ENCODE measurements at places on chromosomes 1 and 21.

GRCh38 chr1:177934927-177935326, 34.9 kb downstream of the SEC16B start:
- no peak for DNase-seq

GRCh38 chr1:5577255-5578040, 414.8 kb downstream of the NPHP4 start:
- DNase-seq, result no peak

DNA sequence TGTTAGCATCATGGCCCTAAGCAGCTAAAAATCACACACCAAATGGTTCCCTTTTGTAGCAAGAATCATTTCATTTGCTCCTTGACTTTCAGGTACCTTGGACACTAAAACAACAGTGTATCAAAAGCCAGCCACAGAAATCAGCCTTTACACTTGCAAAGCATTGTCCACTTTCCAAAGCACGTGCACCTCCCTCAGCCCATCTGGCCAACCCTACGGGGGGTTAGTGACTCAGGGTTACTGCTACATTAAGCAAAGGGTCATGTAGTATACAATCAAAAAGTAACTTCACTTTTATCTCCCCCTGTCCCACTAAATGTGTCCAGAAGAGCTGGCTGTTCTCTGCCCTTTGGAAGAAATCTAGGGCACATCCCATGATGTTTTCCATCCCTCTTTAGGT, 149.7 kb downstream of the HIVEP3 start:
- DNase-seq, result peak; percentile 11

GRCh38 chr1:208129487-208129886, 114.7 kb downstream of the PLXNA2 start:
- DNase-seq, result no peak

- no peak for DNase-seq
Observed at GRCh38 chr1:205002705-205003104, 40.3 kb upstream of the CNTN2 start.

GRCh38 chr1:904310-904950, 19.3 kb upstream of the SAMD11 start:
- DNase-seq, result peak; percentile 93

DNA sequence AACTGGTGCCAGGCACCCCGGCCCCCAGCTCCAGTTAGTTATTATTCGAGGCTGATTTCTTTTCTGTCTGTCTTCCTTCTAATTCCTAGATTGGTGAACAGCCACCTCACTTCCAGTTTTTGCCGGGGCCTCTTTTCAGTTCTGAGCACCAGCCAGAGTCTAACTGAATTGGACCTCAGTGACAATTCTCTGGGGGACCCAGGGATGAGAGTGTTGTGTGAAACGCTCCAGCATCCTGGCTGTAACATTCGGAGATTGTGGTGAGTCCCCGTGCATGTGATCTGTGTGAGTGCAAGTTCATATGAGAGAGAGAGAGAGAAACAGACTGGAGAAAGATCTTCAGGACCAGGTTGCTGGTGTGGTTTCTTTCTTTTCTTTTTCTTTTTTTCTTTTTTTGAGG, 13.5 kb downstream of the NLRP3 start:
- no peak for DNase-seq

GRCh38 chr1:36572906-36573305, 90.2 kb upstream of the CSF3R start:
- no peak for DNase-seq

- peak; percentile 66 for DNase-seq
Observed at GRCh38 chr1:44417351-44418021, 12.4 kb downstream of the RNF220 start.

- DNase-seq, result no peak
Observed at GRCh38 chr1:116408803-116409720, 36.0 kb downstream of the ATP1A1 start.

DNA sequence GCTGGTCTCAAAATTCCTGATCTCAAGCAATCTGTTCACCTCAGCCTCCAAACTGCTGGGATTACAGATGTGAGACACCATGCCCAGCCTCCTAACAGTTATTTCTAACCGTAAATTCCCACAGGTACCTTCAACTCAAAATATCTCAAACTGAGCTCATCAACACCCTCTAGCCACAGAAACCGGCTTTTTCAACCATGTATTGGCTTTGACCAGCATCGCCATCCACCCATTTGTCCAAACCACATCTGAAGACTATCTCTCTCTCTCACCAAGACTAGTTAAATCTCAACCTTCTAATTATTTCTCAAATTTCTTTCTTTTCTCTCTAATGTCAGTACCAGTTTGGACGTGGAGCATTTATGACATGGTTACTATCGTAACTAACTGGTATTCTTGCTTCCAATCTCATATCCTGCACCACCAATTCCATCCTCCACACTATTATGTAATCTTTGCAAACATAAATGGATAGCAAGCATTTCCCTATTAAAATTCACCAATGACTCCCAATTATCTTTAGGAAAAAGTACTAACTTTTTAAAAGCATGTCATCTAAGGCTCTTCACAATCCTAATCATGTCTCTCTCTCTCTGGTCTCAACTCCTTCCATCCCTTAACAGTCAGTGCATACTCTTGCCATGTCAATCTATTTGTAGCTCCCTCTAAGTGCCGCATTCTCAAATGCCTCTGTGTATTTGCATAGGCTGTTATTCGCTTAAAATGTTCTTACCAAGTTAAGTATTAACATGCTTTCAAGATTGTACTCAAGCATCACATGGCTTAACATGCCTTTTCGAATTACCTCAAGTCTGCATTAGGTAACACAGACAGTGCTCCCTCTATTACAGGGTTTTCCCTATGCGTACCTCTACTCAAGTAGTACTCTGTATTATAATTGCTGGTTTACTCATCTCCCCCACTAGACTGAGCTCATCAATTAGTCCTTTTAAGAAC, 18.1 kb downstream of the RSBN1 start:
- DNase-seq, result no peak

- peak; percentile 19 for DNase-seq
Observed at GRCh38 chr1:193537266-193538002, 351.0 kb upstream of the B3GALT2 start.

- no peak for DNase-seq
Observed at GRCh38 chr1:111483166-111483565, 9.4 kb downstream of the C1orf162 start.

Data from femur (tissue), 1 donor.